HCT116 (cell line): ENCODE measurements at places on chromosomes 1 and 21.

DNA sequence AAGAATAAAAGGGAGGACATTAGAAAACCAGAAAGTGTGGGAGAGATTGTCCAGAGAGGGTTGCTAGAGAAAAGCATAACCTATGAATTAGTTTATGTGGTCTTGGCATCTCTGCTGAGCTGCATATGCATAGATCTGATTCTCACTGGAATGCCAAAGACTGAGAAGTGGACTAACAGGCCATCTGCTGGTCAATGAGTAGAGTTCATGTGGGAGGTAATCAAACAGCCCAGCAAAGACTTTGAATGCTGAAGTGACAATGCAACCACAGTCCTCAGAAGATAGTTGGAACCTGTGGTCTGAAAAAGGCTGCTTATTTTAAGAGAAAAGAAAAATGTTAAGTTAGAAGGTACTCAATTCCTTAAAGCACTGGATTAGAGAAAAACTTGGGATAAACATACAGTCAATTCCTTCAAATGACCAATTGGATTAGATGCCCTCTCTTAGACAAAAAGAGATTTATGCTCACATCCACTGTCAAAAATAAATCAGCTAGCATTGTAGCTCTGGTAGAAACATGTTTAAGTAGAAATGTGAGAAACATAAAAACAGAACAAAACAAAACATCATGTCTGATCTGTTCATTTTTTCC, 382.8 kb downstream of the AMY1C start:
- DNase-seq: no peak

- DNase-seq: no peak
These were observed 116.3 kb downstream of the AKT3 start for GRCh38 chr1:243733670-243734307.

DNA sequence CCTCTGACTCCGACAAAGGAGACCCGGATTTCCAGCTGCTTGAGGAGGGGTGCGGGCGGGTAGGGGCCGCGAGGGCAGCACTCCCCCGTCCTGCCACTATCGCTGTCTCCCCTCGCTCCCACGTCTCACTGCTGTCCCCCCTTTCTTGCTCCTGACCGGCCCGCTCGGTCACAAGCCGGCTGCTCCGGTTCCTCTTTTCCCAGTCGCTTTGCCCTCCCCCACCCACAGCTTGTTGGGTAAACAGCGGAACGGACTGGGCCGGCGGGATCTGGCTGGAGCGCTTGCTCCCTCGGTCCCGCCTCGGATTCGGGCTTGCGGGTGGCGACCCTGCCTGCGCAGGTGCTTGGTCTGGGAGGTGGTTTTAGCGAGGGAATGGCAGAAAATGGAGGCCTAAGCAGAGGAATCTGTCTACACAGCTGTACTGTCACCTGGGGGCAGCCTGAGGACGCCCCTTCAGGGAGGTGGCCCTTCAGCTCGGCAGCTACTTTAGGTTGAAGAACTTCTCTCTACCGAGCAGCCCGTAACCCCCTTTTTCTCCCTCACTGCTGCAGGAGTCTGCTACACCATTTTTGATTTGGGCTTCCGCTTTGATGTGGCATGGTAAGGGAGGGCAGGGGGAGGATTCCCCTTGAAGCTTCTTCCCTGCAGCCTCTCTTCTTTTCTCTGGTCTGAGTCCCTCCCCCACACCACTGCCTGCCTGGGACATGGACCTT, 645 bp downstream of the ATP6V0B start:
- DNase-seq: no peak

DNA sequence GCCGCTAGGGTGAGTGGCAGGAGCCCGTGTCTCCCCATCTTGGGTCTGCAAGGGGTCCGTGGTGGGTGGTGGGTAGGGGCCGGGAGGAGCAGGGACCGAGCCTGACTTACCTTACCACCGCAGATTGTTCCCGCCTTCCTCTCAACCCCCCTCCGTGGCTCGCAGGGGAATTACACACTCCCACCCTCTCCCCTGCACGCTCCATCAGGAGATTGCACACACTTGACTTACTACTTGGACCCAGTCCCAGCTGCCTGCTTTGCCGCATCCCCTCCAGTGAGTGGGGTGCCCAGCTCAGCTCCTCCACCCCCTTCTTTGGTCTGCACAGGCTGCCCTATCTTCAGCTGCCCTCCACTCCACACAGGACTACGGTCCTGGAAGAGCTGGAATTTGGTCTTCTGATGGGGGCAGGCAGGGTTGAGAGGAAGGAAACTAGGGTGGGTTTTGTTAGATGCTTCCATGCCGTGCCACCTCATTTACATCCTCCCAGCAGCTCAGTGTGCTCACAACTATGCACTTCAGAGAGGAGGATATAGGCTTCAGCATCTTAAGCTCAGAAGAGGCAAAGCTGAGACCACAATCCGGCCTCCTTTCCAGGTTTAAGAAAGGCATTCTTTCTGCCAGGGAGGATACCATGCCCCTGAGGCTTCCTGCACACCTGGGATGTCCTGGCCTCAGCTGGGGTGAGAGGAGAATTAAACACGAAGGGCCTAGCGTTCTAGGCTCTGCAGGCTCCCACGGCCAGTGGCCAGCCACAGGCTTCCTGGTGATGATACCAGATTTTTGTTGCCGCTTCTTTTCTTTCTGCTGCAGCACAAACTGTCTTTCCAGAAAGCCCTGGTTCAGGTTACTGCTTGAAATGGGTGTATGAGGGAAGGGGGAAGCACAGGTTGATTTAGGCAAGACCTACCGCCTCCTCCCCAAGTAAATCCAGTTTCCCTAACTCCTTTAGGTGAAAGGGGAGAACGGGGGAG, 2.3 kb downstream of the KCNC4 start:
- no peak for DNase-seq

DNA sequence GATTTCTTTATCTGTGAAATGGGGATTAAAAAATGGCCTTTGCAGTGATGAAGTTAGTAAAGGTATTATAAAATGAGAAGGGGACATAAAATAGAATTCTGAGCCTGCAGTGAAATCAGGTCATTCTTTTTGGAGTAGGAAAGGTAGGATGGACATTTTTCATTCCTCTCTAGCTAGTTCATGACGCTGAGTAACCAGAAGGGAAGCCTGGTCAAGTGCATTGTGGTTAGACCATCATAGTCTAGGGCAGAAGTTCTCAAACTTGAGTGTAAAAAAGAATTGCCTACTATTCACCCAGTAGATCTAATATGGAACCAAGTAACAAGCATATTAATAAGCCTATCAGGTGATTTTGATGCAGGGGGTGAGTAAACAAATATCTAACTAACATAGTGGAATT, 50.8 kb downstream of the TGFB2 start:
- no peak for DNase-seq

DNA sequence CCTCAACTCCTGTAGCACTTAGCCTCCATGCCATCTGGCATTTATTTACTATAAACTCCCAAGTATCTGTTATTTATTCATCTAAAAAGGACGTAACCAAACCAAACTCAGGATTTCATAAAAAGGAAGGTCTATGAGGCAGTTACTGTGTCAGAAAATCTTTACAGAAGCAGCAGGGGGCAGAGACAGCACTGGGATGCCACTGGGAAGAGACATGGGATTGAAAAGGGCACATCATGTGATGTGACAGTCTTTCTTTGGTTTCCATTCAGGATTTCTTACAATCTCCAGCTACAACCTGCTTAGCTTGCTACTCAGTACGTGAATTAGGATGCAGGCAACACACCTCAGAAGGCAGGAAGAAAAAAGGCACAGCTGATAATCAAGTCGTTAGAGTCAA, 31.2 kb downstream of the SPRTN start:
- no peak for DNase-seq

DNA sequence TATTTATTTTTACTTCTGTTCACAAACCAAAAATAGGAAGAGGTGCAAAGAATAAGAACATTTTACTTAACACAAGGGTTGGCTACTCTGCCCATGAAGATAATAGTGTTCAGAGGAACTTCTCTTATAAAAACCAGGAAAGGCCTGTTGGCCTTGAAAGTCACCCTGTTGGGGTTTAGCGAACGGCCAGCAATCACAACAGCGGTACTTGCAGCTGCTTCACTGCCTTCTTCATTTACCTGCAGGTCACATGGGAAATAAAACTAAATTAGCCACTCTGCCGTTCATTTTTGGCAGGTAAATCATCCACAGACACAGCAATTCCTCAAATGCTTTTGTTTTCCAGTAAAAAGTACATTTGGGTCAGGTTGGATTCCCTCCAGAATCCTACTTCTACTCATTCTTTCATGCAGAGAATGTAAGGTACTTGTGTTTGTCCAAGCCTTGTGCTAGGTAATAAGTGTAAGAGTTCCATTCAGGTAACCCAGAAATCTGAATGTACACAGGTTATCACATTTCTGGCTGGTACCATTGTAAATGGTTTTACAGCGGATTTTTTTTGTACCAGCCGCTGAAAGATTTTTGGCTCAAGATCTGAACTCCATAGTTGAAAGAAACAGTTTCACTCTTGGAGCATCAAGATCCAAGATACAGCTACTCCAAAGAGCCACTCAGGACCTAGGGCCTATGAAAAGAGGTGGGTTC, 13.1 kb downstream of the SERPINC1 start:
- DNase-seq: no peak

DNA sequence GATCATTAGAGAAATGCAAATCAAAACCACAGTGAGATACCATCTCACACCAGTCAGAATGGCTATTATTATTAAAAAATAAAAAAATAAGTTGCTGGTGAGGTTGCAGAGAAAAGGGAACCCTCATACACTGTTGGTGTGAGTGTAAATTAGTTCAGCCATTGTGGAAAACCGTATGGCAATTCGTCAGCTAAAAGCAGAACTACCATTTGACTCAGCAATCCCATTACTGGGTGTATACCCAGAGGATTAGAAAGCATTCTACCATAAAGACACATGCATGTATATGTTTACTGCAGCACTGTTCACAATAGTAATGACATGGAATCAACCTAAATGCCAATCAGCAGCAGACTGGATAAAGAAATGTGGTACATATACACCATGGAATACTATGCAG, 42.2 kb downstream of the GIPC2 start:
- no peak for DNase-seq

- DNase-seq: no peak
These were observed 45.9 kb downstream of the ADSS2 start for GRCh38 chr1:244405856-244406255.

DNA sequence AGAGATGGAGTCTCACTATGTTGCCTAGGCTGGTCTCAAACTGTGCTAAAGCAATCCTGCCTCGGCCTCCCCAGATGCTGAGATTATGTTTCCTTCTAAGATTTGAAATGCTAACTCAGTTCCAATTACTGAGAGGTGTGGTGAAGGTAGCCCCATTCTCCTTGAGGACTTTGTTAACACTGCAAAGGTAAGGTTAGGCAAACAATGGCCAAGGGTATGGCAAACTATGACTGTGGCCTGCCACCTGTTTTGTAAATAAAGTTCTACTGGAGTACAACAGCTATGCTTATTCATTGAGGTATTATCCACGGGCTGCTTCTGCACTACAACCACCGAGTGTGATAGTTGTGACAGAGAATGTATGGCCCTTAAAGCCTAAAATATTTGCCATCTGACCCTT, 9.6 kb upstream of the RIT1 start:
- no peak for DNase-seq

- no peak for DNase-seq
These were observed 37.3 kb downstream of the AHDC1 start for GRCh38 chr1:27566462-27567145.

- DNase-seq: no peak
These were observed 333.8 kb downstream of the HHAT start for GRCh38 chr1:210662291-210663050.

- DNase-seq: no peak
These were observed 299.4 kb upstream of the LYPLAL1 start for GRCh38 chr1:218874313-218874712.

DNA sequence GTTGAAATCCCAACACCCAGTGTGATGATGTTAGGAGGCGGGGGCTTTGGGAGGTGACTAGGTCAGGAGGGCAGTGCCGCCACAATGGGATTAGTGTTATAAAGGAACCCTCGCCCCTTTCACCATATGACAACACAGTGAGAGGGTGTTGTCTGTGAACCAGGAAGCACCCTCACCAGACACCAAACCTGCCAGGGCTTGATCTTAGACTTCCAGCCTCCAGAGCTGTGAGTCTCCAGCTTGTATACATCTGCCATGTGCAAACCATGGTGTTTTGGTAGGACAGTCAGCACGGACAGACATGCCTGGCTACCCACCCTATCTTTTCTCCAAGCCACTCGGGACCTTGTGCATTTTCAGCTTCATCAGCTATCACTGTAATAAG, 4.0 kb downstream of the TRIM11 start:
- DNase-seq: no peak
